ENCODE measurements at places on chromosomes 5 and 9.

- peak; percentile 82 for DNase-seq
These were observed 6.4 kb downstream of the SLC34A1 start for GRCh38 chr5:177390363-177391300.

- no peak for DNase-seq
These were observed 112.6 kb upstream of the SPDL1 start for GRCh38 chr5:169471021-169471420.

GRCh38 chr9:4138781-4139180 lies 161.1 kb downstream of the GLIS3 start:
- no peak for DNase-seq

GRCh38 chr9:70263421-70263820 lies 4.6 kb downstream of the SMC5 start:
- no peak for DNase-seq

DNA sequence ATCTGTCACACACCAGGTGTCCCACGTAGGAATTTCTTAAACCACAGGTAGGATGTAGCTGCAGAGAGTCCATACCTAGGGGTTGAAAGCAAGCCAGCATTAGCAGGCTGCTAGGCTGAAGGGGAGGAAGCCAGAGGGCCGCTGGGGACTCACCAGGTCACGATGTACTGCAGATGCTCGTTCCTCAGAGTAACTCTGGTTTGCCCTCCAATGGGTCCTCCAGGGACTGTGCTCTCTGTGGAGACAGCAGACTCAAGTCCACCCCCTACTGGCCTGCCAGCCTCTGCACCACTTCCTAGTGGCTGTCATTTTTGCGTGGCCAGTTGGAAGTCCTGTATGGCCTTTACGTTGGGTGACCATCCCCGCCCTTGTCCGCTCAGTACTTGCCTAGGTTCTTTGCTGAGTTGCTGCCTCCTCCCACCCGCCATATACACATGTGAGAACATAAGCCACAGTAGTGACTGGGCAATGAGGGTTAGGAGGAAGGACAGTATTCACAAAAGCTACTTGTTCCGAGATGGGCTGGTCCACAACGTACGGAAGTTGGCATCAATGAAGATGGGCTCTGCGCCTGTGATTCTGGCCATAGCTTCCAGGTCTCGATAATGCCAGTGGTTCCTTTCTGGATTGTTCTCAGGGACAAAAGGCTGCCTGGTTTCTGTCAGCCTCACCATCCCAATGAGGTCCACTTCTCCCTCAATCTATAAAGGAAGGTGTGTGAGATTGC lies 4.1 kb downstream of the RPL7A start:
- peak; percentile 83 for DNase-seq

- no peak for DNase-seq
These were observed 287.4 kb downstream of the ARHGAP26 start for GRCh38 chr5:143057580-143057999.

DNA sequence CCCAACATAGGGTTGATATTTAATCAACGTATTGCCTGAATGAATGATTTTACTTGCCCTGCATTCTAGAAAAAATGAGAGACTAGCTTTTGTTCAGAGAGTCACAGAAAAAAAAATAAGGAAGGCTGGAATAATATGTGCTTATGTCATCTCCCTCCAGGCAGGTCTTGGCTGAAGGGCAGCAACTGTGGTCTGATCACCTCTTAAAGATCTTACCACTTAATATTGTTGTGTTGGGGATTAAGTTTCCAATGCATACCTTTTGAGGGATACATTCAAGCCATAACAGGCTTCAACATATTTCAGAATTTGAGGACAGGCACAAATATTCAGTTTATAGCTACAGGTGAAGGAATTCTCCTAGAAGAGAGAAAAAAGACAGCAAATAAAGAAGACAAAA lies 157.3 kb upstream of the S1PR3 start:
- no peak for DNase-seq

DNA sequence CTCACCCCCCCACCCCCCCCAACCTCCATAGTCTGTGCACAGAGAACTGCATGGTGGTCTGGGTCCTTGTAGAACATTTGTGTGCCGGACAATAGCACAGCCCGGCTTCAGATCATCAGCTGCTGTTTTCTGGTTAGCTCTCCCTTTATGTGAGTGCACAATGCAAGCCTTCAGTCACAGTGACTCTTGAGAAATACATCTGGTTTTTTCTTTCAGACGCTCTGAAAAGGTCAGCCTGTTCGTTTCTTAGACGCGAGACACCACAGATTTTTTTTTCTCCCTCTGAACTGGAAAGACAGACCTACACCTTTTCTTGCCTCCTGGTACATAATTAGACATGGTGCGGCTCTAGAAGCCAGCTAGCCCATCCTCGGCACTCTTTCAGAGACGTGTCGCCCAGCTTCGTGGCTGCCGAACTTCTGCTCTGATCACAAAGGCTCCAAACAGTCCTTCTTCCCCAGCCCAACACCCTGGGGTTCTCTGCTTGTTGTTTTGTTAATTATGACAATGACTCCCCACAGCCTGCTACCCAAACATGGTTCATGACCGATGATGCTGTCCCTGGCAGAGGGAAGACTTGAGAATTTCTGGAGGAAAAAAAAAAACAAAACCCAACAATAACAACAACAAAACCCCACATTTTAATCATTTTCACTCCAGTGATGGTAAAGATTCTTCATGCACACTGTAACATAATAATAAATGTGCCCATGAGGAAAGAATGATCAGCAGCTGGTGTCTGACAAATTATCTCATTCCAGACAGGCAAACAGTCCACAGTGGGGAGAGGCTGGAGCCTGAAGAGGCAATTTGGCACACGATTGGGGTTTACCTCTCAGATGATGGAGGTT lies 241.4 kb upstream of the ZNF462 start:
- no peak for DNase-seq

- DNase-seq: no peak
These were observed 50.5 kb upstream of the CTNNAL1 start for GRCh38 chr9:109063760-109064159.

- no peak for DNase-seq
These were observed 521.3 kb downstream of the KCTD16 start for GRCh38 chr5:144691936-144692335.

DNA sequence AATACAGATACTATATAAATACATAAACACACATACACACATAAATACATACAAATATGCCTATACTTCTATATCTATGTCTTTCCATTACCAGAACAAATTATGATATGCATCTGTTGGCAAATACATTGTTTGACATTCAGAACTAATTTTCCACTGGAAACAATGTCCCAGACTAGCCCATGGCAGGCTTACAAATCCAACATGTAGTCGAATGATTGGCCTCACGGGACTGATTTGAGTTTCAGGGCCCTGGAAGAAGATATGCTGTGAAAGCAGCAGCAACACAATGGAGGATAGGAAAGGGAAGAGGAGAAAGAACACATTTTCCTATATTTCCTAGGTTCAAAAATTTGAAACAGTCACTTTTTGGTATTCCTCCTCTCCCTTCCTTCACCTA lies 881.1 kb upstream of the DMAC1 start:
- no peak for DNase-seq

DNA sequence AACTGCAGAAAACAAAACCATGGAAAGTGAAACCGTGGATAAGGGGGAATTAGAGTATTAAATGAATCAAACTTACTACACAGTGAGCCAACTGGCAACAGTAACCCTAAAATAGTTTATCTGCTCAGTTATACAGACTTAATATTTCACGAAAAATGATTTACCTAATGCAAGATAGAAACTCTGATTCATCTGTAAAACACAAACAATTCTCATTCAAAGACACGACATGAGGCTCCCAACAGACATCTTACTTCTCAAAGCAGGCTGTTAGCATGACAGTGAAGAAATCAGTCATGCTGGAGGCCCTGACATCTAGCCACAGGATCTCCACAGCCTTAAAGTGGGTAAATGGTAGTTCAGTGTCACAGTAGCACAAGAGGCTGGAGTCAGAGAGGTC lies 131.2 kb downstream of the FBN2 start:
- DNase-seq: no peak

DNA sequence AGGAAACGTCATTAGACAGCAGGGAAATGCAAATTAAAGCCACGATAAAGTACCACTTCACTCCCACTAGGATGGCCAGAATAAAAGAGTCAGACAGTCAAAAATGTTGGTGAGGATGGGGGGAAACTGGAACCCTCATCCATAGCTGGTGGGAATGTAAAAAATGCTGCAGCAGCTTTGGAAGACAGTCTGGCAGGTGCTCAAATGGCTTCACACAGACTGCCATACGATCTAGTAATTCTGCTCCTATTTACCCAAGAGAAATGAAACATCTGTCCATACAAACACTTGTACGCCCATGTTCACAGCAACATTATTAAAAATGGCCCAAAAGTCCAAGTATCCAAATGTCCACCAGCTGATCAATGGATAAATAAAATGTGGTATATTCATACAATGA lies 158.9 kb upstream of the PHYKPL start:
- no peak for DNase-seq

DNA sequence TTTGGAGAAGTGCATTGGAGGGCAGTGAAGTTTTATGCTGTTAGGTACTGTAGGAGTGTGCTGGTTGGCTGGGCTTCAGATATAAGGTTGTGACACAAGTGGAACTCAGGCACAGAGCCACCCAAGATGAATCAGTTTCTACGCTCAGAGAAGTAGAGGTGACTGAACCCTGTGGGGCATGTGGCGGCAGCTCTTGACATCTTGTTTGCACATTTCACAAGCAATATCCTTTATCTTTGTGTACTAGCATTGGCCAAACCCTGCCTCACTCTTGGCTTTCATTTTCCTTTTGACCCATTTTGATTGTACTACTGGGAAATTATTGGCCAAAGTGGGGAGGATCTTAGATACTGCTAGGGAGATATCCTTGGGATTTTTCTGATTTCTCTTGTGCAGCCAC lies 110.0 kb downstream of the PSAT1 start:
- DNase-seq: no peak

DNA sequence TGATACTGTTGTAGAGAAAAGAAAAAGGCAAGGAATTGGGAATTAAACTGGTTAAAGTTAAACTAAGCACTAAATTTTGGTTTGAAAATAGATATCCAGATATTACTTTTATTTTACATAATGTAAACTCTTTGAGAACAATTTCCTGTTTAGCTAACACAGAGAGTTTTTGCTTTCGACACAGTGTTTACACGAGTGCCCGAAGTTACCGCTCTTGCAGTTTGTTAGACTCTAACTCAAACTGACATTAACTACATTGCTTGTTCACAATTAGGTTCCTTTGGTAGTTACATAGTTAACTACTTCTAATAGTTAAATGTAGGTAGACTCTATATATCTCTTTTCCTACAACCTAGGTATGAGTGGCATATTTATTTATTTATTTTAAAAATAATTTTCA lies 117.1 kb upstream of the CHD1 start:
- no peak for DNase-seq

DNA sequence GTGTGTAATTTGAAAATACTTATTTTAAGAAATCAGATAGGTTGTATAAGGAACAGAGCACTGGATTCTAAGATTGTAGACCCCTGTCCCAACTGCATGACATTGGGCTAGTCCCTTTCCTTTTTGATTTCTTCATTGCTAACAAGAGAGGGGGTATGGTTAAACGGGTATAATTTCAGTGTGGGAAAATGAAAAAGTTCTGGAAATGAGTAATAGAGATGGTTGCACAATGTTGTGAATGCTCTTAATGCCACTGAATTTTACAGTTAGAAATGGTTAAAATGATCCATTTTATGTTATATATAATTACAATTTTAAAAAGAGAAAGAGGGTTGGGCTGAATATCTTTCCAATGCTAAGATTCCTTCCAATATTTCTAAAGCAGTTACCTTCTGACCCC lies 103.3 kb upstream of the LHFPL2 start:
- no peak for DNase-seq

DNA sequence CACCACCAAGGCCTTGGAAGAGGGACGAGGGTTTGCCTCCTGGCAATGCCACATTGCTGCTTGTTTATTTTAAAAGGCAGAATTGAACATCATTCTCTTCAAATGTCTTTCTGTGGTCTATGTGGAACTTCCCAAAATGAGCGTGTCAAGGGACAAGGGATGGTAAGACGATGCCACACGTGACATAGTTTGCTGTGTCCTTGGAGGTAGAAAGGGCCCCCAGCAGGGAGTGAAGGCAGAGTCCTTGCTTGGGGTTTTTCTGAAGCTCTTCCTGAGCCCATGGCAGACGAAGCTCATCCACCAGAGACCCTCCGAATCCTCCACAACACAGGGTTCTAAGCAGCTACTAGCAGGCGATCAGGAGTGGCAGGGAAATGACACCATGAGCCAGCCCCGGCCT lies 28.3 kb downstream of the PRRX2 start:
- no peak for DNase-seq

DNA sequence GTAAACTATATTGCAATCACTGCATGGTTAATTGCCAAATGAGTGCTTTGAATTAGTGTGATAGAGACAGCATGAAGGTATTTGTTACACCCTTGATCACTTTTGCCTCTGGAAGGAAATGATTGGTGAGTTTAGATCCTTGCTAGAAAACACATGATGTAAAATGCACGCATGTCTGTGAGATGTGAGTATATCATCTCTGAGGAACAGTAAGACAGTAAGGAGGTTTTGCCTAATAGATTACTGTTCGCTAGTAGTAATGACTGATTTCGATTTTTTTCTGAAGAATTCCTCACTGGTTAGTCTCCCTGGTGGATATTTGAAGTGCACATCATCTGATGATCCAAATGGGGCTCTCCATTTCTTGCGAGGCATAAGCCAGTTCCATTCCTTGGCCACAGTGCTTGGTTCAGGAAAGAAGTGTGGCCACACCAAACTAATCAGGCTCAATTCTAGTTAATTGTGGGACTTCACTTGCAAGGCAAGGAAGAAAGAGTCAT lies 156.4 kb upstream of the ADRA1B start:
- DNase-seq: no peak

DNA sequence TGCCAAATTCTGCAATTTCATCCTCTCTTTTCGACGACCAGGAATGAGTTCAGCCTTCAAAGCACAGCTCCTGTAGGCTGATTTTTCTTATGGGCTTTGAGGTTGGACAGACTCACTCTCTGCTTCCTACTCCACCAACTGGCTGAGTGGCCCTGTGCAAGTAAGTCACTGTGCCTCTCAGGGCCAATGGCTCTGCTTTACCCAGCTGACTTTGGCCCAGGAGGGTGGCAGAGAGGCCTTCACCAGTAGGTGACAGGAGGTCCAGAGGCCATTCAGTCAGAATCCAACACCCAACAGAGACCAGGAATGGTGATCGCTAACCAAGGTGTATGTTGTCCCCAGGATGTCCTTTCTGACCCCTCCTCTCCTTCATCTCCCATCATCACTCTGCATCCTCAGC lies 49.5 kb upstream of the ALDH1B1 start:
- DNase-seq: no peak

- DNase-seq: no peak
These were observed 15.8 kb downstream of the ADRB2 start for GRCh38 chr5:148842161-148842560.
